Stimulated activated CD4-positive, alpha-beta T cell treated with anti-CD3 and anti-CD28 coated beads, TNF-alpha, amount 100 ng/mL, for 24 hours (primary cell): ENCODE measurements at places on chromosomes 6 and 20.

- no peak for DNase-seq
Observed at GRCh38 chr20:21262812-21263211, 40.3 kb upstream of the XRN2 start.

GRCh38 chr6:113508249-113508648, 348.9 kb upstream of the MARCKS start:
- DNase-seq, result no peak

DNA sequence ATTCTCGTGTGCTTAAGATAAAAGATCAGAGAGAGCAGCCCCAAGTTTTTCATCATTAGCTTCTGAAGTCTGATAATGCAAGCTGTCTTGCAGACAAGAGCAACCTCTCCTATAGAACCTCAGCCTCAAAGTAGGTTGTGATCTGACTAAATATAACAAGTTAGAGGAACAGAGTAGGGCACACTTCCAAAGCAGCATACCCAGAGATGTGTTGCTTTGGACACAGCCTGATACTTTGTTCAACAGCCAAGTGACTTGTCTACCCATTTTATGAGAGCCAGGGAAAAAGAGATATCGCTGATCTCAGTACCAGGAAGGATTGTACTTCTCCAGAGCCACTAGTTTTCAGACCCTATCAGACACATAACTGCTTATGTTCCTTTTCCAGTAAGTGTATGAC, 44.2 kb upstream of the OPRM1 start:
- DNase-seq, result no peak

GRCh38 chr20:23702021-23702420, 13.2 kb upstream of the CST4 start:
- no peak for DNase-seq

DNA sequence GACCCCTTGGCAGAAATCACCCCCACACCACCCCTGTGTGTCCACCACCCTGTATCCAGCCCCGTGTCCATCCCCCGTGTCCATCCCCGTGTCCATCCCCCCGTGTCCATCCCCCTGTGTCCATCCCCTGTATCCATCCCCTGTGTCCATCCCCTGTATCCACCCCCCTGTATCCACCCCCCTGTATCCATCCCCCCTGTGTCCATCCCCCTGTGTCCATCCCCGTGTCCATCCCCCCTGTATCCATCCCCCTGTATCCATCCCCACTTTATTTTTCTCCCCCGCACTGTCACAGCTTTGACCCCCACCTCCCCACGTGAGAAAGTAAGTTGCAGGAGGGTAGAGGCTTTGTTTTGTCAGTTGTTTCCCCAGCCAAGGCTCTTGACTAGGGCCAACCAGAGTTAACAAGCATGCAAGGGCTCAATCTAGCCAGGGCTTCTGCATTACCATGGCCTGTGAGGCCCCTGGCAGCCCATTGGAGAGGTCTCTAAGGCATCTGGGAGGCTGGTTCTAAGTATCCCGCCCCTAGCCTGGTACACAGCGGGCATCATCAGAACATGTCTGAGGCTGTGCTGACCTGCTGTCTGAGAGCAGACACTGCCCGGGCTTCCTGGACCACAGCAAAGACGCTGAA, 18.1 kb upstream of the SIRPA start:
- DNase-seq, result no peak

DNA sequence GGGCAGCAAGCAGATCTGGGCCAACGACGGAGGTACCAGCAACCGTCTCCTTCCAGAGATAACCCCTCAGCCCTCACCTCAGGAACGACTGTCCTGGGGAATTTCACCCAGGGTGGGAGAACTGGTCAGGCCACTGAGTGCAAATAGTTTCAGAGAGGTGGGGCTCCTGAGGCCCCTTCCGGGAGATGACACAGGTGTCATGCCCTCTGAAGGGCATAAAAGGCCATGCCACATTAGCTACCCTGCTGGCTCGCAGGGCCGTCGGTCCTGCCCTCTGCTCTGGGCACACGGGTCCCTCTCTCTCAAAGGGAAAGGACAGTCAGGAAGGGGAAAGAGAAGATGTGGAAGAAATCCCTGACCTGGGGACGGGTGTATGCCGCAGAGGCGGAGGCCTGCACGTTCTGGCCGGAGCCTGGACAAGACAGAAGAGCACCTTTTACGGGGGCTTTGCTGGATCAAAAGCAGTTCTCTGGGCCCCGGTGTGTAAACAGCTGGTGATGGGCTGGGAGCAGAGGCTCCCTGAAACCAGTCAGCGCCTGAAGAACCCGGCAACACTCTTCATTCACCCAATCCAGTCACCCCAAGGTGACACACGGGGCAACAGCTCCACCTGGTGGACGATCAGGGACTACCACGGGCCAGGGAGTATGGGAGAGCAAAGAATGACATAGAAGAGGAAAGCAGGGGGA, 6.4 kb upstream of the TAF8 start:
- DNase-seq, result peak; percentile 93

GRCh38 chr6:43495409-43495941, 14.7 kb downstream of the LRRC73 start:
- no peak for DNase-seq

GRCh38 chr6:52361414-52361944, 472 bp upstream of the PAQR8 start:
- DNase-seq, result no peak

DNA sequence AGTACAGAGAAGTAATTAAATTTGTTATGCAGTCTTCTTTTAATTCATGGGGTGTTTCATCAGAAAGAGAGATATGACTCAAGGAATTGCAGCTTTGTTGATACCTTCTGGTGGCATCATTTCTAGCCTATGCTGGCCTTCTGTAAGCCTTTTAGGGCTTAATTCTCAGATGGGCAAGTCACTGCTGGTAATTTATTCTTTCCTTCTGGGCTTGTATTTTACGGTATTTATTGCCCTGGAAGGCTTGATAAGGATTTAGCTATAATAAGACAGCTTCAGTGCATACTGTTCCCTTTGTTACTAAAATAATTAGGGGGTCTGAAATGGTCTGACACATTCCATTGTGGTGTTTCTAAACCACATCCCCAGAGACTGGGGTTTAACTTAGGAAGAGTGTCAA, 57.9 kb upstream of the EMILIN3 start:
- no peak for DNase-seq

- no peak for DNase-seq
Observed at GRCh38 chr6:22332711-22333110, 35.9 kb upstream of the PRL start.

GRCh38 chr20:10747019-10747418, 73.2 kb upstream of the JAG1 start:
- DNase-seq, result no peak

DNA sequence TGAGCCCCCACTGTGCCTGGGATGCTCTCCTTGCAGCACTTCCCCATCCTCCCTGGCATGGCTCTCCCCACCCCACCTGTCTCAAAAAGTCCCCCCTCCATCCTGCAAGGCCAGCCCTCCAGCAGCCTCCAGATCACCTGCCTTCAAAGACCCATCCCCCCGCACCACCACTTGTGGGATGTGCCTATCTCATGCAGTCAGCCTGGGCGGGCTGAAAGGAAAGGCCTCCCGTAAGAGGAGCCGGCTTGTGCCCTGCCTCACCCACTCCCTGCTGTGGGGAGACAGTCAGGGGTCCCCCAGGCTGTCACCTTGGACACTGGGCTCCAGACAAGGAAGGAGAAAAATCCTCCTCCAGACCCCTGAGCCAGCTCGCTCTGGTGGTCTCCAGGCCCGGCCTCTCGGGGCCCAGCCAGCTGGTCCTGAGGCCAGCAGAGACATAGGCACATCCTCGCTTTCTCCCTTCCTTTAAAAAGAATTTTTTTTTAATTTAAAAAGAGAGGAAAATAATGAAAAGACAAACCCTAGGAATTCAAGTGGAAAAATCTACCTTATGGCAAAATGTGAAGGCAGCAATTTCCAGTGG, 77.3 kb downstream of the GRM4 start:
- no peak for DNase-seq

- no peak for DNase-seq
Observed at GRCh38 chr6:36642913-36643817, 35.3 kb upstream of the CDKN1A start.

GRCh38 chr6:170317076-170317475, 10.5 kb downstream of the FAM120B start:
- no peak for DNase-seq

- DNase-seq, result no peak
Observed at GRCh38 chr20:10483691-10484090, 48.6 kb downstream of the SLX4IP start.

DNA sequence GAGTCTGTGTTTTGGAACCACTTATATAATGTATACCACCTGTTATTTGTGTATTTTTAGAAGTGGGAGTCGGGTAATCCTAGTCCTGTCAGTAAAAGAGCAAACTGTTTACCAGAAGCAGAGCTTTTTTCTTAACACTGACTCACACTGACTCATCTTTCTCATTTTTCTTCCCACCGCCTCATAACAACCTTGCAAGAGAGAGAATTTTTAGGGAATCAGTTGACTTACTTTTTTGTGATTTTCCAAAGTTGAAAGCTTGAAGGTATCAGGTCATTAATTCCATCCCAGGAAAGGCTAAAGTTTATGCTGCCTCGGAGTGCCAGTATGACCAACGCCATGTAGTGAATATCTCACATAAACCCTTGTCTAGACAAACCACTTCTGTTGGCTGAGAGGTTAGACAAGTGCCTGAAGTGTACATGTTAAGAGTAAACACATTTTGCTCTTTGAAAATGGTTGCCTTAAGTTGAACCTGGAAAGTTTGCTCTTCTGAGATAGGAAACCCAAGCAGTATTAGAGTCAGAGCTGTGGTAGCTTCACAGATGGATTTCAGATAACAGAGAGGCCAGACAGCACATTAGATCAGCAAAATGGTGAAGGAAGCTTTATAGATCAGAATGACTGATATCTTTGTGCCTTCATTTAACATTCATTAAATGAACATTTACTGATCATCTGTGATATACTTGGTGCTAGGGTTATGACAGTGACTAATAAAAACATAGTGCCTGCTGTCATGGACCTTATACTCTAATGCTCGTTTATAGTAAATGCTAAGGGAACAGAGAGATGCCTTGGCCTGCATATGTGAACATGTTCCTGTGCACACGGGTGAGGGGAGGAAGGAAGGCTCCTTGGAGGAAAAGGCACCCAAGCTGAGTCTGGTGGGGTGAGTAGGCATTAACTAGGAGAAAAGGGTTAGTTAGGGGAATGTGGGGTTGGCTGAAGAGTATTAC, 29.1 kb upstream of the PKIG start:
- DNase-seq, result no peak

DNA sequence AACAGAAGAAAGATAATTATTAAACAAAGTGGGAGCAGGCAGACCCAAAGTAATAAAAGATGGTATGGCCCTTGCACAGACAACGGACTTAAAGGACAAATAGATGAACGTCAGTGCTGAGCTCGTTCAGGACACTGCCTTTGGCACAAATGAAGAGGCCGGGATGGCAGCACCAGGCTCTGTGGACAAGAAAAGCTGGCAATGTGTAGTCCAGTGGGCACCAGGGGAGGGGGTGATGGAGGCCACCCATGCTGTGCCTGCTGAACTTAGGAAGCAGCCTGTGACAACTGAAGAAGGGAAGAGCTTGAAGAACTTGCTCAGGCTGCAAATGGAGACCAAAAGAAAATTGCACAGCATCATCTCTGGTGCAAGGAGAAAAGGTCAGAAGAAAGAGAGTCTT, 131.0 kb downstream of the ANKRD60 start:
- no peak for DNase-seq

- no peak for DNase-seq
Observed at GRCh38 chr6:93393554-93394074, 25.7 kb downstream of the EPHA7 start.

DNA sequence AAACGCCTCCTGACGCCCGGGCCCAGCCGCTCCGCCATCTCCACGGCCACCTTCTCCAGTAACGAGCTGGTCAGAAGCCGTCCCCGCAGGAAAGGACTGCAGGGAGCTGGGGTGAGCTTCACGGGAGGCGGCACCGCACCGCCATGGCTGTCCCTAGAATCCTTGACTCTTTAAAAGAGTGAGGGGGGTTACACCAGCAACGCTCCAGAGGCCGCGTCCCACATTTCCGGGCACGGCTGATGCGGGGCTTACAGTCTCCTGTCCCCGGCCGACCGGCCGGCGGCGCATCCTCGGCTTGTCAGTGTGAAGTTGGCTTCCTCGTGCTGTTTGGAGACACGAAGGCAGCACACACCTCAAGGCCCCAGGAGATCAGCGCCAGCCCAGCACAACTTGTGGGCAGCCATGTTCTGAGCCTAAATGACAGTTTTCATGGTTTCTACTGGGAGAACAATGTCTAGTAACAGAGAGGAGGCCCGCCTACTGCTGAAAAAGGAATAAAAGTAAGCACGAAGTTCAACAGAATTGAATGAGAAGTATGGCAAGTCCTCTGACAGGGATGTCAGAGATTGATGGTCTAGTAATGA, 30.4 kb downstream of the SLC2A4RG start:
- DNase-seq, result no peak

DNA sequence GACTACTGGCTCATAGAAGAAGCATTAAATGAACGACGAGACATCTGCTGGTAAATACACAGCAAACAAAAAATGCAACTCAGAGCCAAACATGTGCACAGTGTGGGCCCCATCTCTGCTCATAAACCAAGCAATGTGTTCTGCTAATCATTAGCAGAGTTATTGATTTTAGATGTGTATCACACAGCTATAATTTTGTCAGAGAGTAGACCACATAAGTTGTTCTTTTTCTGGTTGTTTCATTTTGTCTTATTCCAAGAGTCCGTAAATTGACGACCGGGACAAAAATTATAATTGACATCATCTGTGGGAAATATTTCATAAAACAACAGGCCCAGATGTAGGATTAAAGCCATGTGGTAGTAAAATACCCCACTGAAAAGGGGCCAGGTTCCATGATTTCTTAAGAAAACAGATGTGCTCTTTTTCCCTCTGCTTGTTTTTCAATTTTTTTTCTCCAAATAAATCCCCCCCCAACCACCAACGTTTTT, 423.6 kb downstream of the HAO1 start:
- DNase-seq, result no peak

- DNase-seq, result no peak
Observed at GRCh38 chr6:28462401-28462800, 19.1 kb upstream of the ZSCAN23 start.

GRCh38 chr6:27864906-27865849, 47.0 kb downstream of the OR2B2 start:
- no peak for DNase-seq

DNA sequence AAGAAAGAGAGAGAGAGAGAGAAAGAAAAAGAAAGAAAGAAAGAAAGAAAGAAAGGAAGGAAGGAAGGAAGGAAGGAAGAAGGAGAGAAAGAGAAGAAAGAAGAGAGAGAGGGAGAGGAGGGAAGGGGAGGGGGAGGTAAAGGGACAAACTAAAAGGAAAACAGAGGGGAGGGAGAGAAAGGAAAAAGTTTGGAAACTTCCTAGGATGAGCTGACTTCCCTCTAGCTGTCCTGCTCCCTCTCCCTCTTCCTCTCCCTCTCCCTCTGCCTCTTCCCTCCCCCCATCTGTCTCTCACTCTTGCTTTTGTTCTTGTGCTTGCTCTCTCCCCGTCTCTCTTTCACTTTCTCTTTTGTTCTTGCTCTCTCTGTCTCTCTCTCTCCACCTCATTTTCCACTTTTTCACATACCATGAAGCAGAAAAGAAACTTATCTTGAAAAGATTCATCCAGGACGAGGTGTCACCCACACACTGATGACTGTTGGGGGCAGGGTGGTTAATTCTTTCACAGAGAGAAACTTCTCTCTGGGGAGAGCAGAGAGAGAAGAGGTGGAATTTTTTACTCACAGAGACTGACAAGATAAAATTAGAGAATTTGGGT, 56.4 kb upstream of the DUSP22 start:
- peak; percentile 46 for DNase-seq
